Stimulated activated CD8-positive, alpha-beta memory T cell treated with anti-CD3 and anti-CD28 coated beads, Interleukin-4, amount 100 ng/mL, for 1 hour (primary cell): ENCODE measurements at places on chromosomes 4 and X.

DNA sequence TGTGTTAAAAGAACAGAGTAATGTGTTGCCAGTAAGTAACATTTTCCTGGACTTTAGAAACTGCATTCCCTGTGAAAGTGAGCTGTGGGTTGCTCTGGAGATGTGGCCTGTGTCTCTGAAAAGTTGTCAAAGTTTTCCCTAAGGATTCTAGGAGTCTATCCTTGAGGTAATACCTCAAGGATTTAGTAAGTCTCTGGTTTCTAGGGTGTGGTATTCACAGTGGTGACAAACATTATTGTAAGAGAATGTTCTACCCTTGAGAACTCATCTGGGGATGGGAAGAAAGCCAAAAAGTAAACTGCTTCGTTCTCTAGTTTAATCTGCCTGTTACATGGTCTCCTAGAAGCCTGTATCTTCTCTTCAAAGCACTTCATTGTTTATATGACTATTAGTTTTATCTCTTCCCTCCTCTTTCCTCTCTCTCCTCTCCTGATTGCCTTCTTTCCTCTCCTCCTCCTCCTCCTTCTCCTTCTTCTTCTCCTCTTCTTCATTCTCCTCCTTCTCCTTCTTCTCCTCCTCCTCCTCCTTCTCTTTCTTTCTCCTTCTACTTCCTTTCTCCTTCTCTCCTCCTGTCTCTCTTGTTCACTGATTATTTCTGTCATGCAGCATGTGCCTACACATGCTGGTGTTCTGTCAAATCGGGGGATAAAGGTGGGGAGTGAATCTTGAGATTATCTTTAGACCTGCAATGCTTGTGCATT lies 321.3 kb downstream of the PTTG2 start:
- DNase-seq: no peak

- no peak for DNase-seq
Observed at GRCh38 chr4:129140521-129140920, 44.6 kb downstream of the C4orf33 start.

DNA sequence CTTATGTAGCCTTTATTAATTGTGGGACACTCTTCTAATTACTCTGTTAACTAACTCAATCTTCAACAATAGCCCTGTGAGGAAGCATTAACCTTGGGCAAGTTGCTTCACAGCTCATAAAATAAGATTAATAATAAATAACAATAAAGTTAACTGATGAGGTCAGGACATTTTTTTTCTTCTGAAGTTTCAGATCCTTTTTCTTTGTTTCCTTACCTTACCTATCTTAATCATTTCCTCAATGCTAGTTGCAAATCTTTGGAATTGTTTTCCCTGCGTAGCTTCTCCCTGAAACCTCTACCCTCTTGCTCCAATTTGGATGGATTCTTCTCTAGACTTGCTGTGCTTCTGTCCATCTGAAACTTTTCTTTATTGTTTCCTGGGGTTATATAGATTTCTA lies 17.5 kb upstream of the PLAC8 start:
- DNase-seq: no peak

DNA sequence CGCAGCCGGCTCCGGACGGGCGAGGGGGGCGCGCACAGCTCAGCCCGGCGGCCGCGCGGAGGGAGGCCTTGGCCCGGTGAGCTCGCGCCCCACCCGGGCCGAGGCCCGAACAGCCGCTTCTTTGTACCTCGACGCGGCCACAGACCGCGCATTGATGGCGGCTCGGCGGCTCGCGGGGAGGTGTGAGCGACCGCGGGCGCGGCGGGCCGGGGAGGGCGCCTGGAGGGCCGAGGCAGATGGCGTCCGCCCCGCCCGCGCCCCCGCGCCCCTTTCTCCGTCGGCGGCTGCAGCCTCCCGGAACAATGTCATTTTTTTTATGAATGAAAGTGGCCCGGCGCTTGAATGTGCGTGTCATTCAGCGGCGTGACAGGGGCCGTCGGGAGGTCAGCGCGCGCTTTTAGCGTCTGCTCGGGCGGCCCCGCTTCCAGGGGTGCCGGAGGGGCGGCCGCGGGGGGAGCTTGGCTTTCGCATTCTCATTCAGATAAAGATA lies 1.8 kb downstream of the FGFR3 start:
- DNase-seq: no peak

DNA sequence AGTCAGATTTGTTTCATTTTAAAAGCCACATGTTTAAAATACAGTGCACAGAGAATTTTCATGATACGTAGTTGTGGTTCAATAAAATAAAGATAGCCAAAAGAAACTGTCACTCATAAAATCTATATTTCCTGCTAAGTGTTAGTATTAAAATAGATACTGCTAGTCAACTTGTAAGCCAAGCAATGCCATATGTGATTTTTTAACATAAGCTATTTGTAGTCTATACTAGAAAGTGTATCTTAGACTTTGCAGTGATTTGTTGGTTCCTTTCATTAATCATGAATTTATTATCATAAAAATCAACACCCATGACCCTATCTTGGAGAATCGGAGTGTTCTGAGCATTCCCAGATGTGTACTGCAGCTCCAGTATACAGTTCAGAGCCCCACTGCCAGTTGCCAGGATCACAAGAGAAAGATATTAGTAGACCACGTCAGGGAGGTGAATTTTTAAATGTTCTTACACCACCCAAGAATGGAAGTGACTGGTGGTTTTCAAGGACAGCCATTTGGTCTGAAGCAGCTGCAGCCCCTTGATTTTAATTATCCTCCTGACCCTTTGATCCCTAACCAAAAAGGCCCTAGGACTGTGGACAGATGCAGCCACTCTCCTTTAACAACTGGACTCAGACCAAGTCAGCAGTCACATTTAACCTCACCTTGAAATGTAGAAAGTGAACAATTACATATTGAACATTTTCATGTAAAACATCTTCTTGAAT lies 163.1 kb downstream of the PALLD start:
- no peak for DNase-seq

- DNase-seq: no peak
Observed at GRCh38 chr4:94668724-94669123, 89.0 kb upstream of the BMPR1B start.

- no peak for DNase-seq
Observed at GRCh38 chr4:145722561-145722960, 42.6 kb downstream of the C4orf51 start.

DNA sequence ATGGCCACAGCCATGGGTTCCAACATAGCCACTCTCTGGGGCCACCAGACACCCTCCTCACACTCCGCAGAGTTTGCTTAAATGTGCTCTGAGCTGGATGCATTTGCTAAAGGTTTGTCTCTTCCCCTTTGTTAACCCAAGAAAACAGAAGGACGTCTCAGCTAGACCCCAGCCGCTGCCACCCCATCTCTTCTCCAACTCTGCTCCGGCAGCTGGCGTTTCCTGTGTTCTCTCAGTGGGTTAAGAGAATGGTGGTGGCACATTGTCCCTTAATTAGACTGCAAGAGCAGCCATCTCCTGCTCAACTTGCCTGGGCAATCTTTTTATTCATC lies 43.7 kb upstream of the FAM9C start:
- no peak for DNase-seq

GRCh38 chr4:113760795-113761619 lies 531 bp downstream of the CAMK2D start:
- no peak for DNase-seq

- DNase-seq: no peak
Observed at GRCh38 chr4:96164814-96165351, 325.0 kb downstream of the PDHA2 start.

GRCh38 chrX:107398115-107398514 lies 51.3 kb upstream of the FRMPD3 start:
- no peak for DNase-seq

DNA sequence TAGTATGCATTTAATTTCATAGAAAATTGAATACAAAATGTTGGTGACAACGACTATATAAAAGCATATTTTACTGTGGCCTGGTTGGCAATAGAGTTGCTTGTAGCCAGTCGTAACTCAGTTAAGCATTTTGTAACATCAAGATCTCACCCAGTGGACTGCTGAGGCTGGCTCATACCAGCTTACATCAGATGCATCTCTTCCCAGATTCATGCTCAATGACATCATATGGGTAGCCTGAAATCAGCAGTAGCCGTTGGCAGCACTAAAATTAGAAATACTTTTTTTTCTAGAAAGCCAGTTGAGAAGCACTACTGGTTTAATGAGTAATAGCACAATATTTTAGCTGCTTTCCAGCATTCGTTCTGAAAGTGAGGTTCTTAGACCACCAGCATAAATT lies 341.2 kb downstream of the TECRL start:
- no peak for DNase-seq

DNA sequence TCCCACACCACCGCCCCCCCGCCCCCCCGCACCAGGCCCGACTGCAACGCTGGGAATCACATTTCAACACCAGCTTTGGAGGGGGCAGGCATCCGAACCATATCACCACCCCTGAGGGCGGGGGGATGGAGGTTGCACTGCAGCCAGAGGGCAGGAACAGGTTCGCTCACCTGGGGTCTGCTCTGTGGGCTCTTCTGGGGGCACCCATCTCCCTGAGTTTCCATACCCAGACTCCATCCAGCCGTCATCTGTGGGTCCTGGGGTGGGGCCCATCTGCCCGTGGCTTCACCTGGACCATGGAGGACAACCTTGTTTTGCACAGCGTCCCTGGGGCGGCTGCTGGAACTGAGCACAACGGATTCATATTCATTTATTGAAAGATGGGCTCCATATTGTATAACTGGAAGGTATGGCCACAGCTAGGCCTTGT lies 6.9 kb downstream of the PSAPL1 start:
- no peak for DNase-seq

DNA sequence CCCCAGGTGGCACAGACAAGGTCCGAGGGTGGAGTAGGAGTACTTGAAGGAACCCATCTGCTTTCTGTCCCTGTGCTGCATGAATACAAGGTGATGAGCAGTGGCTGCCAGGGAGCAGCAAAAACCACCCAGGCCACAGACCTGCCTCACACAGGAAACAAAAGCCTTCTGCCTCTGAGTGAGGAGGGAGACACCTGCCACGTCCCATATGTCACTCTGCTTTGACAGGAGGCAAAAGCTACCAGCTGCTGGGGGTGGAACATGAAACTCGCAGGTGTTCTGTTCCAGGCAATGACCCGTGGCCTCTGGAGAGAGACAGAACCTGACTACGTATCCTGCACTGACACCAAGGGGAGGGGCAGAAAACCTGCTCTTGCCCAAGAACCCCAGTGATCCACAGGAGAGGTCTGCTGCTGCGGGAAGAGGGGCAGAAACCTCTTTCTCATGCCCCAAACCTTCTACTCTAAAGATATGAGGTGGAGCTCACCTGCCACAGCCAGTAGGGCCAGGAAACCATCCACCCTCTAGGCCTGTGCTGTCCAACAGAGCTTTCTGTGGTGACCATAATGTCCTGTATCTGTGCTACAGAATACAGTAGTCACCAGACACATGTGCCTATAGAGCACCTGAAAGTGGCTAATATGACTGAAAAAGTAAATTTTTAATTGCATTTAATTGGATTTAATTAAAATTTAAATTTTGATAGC lies 172.9 kb downstream of the PRDM5 start:
- no peak for DNase-seq

- DNase-seq: no peak
Observed at GRCh38 chr4:99710681-99711345, 53.2 kb upstream of the C4orf54 start.

DNA sequence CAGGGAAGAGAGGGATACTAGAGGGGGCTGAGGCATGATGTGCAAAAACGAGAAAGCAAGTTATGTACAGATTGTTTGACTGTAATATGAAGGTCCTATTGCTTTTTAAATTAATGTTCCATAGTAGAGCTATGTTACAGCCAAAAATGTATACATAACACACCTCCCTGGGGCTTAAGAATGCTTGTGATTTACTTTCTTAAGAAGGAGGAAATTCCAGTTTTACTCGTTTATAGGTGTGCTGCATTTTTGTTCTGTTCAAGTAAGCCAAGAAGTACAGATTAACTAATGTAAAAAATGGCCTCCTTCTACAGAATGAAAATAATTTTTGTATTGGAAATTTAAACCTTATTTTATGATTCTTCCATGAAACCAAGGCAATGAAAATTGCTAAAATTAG lies 614.4 kb upstream of the NR3C2 start:
- DNase-seq: no peak

GRCh38 chrX:150184491-150184890 lies 178.6 kb upstream of the MAMLD1 start:
- no peak for DNase-seq

DNA sequence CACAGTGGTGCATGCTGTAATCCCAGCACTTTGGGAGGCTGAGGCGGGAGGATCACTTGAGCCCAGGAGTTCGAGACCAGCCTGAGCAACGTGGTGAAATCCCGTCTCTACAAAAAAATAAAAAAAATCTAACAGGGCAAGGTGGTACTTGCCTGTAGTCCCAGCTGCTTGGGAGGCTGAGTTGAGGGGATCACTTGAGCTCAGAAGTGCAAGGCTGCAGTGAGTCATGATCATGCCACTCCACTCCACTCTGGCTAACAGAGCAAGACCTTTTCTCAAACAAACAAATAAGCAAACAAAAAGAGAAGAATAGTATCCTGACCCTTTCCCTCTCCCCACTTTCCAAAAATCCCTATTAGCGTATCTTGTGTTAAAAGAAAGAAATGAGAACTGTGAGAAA lies 52.7 kb downstream of the NPY1R start:
- no peak for DNase-seq

GRCh38 chrX:13570261-13570605 lies 832 bp downstream of the EGFL6 start:
- no peak for DNase-seq

GRCh38 chrX:139924696-139925095 lies 8.2 kb downstream of the ATP11C start:
- no peak for DNase-seq

- DNase-seq: no peak
Observed at GRCh38 chrX:84335121-84335520, 147.1 kb upstream of the RPS6KA6 start.

GRCh38 chr4:143282211-143282707 lies 54.4 kb upstream of the GAB1 start:
- no peak for DNase-seq

GRCh38 chrX:17403972-17404371 lies 29.0 kb downstream of the NHS start:
- no peak for DNase-seq

- DNase-seq: no peak
Observed at GRCh38 chr4:146643812-146644401, 5.2 kb downstream of the POU4F2 start.

- no peak for DNase-seq
Observed at GRCh38 chr4:61004651-61005170, 195.4 kb upstream of the ADGRL3 start.

GRCh38 chr4:113899271-113900070 lies 80.0 kb downstream of the ARSJ start:
- peak; percentile 18 for DNase-seq

DNA sequence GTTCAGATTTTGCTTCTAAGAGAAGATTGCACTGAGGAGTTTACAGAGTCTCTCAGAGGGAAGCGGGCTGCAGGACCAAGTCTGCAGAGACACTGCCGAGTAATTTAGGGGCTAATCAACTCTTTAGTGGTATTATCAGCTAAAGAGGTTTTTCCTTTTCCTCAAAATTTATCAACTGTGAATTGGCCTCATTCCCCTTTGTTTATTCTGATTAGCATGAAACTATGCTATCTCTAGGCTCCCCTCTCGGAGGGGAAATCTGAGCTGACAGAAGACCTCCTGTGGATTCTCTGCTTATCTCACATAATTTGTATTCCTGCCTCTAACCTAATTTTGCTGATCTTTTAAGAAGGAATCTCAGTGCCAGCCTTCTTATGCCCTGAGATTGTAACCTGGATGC lies 201.0 kb downstream of the DCTD start:
- DNase-seq: no peak

GRCh38 chr4:75040703-75041102 lies 107.8 kb downstream of the PARM1 start:
- DNase-seq: no peak
